Left ventricle myocardium superior (tissue), 1 donor: ENCODE measurements at places on chromosomes 11 and 22.

DNA sequence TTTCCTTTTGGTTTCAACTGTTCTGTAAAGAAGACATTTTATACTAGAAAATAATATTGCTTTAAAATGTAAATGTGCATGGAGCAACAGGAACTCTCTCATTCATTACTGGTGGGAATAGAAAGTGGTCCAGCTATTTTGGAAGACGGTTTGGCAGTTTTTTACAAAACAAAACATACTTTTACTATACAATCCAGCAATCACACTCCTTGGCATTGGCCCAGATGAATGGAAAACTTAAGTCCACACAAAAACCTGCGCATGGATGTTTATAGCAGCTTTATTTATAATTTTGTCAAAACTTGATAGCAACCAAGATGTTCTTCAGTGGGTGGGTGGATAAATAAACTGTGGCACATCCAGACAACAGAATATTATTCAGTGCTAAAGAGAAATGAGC lies 49.9 kb upstream of the SEPTIN5 start:
- DNase-seq: no peak

DNA sequence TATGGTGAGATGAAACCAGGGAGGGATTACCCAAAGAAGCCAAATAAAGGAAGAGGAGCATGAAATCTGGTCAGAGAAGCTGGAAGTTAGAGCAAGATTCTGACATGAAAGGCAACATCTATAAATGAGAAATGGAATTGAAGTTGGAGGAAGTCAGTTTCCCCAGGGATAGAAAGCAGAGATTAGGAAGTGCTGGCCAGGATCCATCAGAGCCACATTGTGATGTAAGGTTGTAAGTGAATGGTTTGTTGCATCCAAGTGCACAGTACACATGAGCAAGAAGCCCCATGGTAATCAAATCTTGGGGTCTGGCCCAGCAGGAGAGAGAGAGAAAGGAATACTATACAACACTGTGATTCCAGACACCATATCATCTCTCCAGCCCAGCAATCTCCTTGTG lies 6.6 kb upstream of the NLRP10 start:
- DNase-seq: no peak

GRCh38 chr11:81303038-81303664 lies 1430.5 kb downstream of the FAM181B start:
- DNase-seq: no peak

GRCh38 chr22:28792491-28793383 lies 7.6 kb downstream of the XBP1 start:
- no peak for DNase-seq

DNA sequence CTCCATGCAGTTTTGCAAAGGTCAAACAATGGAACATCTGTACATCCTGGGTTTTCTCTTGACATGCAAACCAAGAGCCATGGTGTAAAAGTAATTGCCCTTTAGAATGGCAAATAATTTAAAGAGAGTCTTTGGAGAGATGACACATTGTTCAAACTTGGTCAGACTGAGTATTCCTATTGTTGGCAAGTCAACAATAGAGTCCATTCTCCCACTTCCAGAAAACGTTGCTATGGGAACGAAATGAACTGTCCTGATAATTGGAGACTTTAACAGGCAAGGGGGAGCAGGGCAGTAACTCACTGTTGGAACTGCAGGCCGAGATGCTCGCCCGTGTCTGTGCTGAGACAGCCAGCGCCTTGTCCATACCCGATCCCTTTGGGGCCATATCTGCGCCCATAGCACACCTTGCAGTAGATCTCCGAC lies 13.9 kb downstream of the CSRP3 start:
- no peak for DNase-seq

GRCh38 chr11:64916040-64916774 lies 802 bp downstream of the ATG2A start:
- DNase-seq: no peak

DNA sequence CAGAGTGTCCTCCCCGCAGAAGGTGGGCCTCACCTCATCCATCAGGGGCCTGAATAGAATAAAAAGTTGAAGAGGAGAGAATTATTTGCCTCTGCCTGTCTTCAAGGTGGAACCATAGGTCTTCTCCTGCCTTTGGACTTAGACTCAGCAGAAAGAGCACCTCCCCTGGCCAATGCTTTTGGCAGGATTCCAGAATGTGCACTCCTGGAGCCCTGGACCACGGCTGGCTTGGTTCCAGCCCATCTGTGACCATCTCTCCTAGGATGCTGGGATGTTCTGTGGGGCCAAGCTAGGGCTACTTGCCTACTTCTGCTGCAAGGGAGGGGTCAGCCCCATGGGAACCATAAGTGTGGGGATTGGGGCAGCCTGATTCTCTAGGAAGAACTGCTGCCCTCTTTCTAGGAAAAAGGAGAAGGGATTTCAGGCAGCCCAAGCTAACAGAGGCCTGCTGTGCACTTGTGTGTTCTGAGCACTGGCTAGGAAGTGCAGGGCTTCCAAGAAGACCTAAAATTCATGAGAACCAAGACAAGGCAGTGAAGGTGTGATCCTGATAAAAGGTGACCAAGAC lies 32.2 kb upstream of the SHANK2 start:
- DNase-seq: no peak

DNA sequence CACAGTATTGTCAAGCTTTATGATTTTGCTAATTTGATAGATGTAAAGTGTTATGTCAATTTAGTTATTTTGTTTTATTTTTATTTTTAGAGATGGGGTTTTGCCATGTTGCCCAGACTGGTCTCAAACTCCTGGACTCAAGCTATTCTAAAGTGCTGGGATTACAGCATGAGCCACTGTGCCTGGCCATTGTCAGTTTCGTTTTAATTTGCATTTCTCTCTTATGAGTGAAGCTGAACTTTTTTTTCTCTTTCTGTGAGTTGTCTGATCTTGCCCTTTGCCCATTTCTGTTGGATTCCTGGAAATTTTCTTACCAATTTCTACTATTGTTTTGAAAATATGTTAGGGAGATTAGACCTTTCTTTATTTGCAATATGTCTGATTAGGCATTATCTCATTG lies 15.5 kb downstream of the NEU3 start:
- DNase-seq: no peak

DNA sequence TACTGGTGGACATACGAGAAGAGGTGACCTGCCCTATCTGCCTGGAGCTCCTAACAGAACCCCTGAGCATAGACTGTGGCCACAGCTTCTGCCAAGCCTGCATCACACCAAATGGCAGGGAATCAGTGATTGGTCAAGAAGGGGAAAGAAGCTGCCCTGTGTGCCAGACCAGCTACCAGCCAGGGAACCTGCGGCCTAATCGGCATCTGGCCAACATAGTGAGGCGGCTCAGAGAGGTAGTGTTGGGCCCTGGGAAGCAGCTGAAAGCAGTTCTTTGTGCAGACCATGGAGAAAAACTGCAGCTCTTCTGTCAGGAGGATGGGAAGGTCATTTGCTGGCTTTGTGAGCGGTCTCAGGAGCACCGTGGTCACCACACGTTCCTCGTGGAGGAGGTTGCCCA lies 6.9 kb downstream of the TRIM6 start:
- no peak for DNase-seq

DNA sequence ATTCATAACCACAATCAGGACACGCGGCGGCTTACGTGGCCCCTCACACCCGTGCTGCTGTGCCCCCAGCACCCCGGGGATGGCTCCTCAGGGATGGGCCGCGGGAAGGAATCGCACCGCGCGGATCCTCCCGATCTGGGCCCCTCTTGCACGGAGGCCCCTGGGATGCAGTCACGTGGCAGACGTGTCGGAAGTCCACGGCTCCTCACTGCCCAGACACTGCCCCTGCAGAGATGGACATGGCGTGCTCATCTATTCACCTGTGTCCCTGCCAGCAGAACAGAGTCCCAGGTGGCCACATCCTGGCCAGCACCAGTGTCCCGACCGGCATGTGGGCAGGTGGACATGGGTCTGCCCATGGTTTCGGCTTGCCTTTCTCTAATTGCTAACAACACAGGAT lies 12.8 kb downstream of the MOB2 start:
- peak; percentile 10 for DNase-seq

DNA sequence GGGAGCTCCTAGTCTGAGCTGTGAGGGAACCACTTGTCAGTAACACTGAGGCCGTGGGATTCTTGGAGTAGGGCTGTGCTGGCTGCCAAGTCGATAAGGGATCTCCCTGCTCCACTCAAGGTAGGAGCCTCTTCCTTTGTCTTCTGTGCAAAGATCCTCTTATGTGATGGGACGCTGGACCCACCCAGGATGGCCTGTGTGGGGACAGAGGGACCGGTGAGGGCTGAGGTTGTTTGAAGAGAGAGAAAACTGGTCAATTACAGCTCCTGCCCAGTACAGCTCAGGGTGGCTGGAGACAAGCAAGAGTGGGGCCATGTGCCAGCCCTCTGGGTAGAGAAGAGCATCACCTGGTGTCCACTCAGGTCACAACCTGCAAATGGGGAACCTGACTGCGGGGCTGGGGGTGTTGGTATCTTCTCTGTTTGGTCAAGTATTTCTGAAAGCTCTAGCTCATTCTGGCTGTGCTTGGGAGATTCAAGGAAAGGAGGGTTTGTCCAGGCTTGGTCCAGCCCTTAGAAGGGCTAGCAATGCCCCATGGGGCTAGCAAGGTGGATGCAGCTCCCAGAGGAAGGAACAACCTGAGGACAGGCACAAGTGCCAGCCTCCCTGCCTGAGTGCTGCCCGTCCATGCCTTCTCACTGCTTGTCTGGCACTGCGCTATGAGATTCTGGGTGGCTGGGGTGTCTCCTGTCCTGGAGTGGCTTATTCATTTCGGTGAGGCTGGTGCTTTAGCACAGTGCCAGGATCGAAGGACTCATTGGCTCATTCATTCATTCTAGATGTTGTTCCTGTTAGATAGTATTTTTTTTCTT lies 27.6 kb upstream of the BAIAP2L2 start:
- DNase-seq: no peak

DNA sequence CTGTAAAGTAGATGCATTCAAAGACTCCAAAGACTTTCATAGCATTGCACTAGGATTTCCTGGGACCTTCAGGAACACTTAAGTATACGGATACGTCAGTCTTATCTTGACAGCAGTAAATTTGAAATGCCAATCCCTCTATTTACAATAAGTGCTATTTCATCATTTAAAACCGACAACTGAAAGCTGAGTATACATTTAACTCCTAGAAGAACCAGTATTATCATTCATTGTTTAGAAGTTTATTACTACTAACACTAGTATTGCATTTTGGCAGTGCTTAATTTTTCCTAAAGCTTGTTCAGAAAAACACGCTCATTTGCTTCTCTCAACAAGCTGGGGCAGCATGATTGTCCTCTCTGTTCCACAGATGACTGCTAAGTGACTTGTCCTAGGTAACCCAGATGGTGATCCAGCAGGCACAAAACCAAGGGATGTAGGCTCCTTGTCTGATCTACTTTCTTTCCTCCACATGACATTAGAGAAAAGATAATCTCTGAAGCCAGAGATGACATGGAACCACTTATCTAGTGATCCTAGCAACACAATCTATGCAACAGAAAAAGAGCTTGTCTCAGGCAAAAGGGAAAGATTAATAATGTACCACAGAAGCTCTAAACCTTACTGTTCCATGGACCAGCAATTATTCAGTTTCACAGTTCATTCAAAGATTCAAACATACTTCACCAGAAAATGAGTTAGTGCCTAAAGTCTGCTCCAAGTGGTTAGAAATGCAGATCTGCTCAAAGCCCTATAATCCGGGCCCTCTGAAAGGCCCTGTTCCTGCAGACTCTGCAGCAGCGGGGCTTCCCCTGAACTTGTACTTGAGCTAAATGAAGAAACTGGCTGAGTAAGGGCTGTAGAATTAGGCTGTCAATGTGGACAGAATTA lies 5.2 kb downstream of the MAML2 start:
- DNase-seq: peak; percentile 34

GRCh38 chr11:2950825-2951224 lies 21.6 kb upstream of the PHLDA2 start:
- no peak for DNase-seq

- no peak for DNase-seq
Measured at GRCh38 chr11:96156379-96156722, 186.6 kb downstream of the MAML2 start.

GRCh38 chr11:27395556-27396258 lies 32.7 kb upstream of the CCDC34 start:
- no peak for DNase-seq

DNA sequence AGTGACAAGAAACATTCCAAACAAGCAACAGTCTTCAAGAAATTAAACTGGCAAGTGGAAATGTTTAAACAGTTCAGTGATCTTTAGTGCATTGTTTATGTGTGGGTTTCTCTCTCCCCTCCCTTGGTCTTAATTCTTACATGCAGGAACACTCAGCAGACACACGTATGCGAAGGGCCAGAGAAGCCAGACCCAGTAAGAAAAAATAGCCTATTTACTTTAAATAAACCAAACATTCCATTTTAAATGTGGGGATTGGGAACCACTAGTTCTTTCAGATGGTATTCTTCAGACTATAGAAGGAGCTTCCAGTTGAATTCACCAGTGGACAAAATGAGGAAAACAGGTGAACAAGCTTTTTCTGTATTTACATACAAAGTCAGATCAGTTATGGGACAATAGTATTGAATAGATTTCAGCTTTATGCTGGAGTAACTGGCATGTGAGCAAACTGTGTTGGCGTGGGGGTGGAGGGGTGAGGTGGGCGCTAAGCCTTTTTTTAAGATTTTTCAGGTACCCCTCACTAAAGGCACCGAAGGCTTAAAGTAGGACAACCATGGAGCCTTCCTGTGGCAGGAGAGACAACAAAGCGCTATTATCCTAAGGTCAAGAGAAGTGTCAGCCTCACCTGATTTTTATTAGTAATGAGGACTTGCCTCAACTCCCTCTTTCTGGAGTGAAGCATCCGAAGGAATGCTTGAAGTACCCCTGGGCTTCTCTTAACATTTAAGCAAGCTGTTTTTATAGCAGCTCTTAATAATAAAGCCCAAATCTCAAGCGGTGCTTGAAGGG lies 6.0 kb downstream of the MALAT1 start:
- no peak for DNase-seq

GRCh38 chr22:30470655-30471054 lies 1.2 kb downstream of the SEC14L3 start:
- DNase-seq: no peak

DNA sequence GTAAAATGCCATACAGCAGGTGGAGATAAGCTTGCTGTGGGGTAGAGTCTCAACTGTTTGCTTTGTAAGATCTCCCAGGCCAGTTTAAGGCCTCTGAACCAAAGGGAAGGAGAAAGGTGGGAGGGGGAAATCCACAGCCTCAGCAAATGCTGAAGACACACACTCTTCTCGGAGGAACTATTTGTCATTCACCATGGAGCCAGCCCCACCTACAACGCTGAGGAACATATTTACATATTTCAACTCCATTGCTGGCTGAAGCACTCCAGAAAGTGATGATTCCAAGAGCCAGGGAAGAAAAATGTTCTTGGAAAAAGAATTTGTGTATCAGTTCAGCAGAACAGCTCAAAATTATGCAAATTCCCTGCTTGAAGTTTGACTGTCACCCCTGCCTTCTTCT lies 6.5 kb downstream of the TENM4 start:
- no peak for DNase-seq

DNA sequence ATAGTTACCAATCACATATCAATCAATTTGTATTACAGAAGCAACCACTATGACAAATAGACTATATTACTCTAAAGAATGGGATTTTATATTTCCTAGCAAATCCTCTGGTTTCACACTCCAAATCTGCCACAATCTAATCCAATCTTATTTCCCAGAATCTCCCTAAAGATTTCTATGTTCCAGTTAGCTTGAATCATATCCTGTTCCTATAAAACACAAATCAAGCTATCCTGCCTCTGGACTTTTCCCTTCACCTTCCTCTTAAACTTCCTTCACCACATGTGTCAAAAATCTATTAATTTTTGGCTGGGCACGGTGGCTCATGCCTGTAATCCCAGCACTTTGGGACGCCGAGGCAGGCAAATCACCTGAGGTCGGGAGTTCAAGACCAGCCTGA lies 50.0 kb downstream of the PIK3C2A start:
- DNase-seq: no peak

- no peak for DNase-seq
Measured at GRCh38 chr11:10908215-10908951, 50.5 kb upstream of the ZBED5 start.
